ENCODE measurements at places on chromosomes 16 and 17. TPM values are rescaled to one million over a fixed set of nuclear protein-coding genes. Genes with fewer than 3 reads are reported as not detected.

- no peak overlapping the region for H3K4me3 ChIP-seq
- H3K36me3 ChIP-seq: peaks cover 99% of the 10 kb centered on the region
- DNase-seq: no peak
- H3K4me1 ChIP-seq: no peaks in the 10 kb centered on the region
- no peaks in the 10 kb centered on the region for H3K27me3 ChIP-seq
- H3K27ac ChIP-seq: no peak overlapping the region
Observed at GRCh38 chr17:81693509-81694210, 9.5 kb upstream of the MRPL12 start.

- no peak overlapping the region for H3K27ac ChIP-seq
- H3K4me1 ChIP-seq: no peaks in the 10 kb centered on the region
- H3K36me3 ChIP-seq: no peaks in the 10 kb centered on the region
Observed at GRCh38 chr17:71032746-71033273, 863.5 kb downstream of the KCNJ2 start.

TRIM72 gene
- 1.7 TPM for total RNA-seq

DNA sequence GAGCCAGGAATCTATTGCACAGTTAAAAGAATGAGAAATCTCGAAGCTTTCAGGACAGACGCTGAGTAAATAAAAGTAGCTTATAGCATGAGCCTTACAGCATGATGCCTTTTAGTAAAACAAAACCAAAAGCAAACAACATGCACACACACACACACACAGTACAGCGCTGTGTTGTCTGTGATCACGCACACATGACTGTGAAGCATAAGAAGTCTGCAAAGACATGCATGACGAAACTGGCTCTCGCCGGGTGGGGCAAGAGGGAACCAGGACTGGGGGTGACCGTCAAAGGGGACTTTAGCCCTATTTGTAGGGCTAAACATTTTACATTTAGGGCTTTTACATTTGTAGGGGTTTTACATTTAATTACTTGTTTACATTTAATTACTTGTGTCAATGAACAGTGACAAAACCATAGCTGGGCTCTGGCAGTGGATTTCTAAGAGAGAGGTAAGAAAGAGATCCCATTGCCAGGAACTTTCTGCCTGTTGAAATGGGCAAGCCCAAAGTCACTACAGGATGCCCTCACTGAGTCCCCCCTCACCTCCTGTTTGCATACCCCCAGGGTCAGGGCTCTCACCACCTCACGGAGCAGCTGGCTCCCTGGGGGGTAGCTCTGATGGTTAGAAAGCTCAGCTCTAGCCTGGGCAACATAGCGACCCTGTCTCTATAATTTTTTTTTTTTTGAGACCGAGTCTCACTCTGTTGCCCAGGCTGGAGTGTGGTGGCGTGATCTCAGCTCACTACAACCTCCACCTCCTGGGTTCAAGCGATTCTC, 2.0 kb upstream of the TNFRSF13B start:
- no peak overlapping the region for H3K27ac ChIP-seq
- no peak for DNase-seq

DNA sequence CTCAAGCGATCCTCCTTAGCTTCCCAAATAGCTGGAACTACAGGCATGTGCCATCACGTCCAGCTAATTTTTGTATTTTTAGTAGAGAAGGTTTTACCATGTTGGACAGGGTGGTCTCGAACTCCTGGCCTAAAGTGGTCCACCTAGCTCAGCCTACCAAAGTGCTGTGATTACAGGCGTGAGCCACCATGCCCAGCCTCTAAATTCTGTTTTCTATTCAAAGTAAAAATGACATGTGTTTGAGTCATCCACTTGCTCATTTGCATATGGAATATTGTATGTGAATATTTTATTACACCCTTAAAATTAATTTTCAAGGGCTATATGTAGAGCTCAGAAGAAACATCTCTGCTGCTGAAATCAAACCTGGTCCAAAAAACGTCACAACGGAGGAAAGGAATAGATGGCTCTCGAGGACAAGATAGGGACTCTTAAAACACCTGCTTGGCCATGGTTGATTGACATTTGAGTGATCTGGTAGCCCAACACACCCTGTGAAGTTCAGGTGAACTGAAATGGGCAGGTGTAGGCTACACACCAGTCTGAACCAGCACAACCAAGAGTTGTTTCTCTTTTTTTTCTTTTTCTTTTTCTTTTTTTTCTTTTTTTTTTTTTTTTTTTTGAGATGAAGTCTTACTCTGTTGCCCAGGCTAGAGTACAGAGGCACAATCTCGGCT, 51.1 kb downstream of the SF3B3 start:
- H3K36me3 ChIP-seq: peaks cover 55% of the 10 kb centered on the region
- no peak overlapping the region for H3K4me3 ChIP-seq
- DNase-seq: no peak
- H3K4me1 ChIP-seq: peaks cover 60% of the 10 kb centered on the region
- no peaks in the 10 kb centered on the region for H3K27me3 ChIP-seq

- DNase-seq: no peak
- no peak overlapping the region for H3K27ac ChIP-seq
- H3K4me1 ChIP-seq: no peaks in the 10 kb centered on the region
- H3K27me3 ChIP-seq: peaks cover 6% of the 10 kb centered on the region
Observed at GRCh38 chr17:34146440-34147043, 108.5 kb upstream of the CCL2 start.
